Stimulated activated CD8-positive, alpha-beta memory T cell treated with anti-CD3 and anti-CD28 coated beads, Interleukin-4, amount 100 ng/mL, for 4 hours (primary cell): ENCODE measurements at places on chromosomes 7 and 10.

DNA sequence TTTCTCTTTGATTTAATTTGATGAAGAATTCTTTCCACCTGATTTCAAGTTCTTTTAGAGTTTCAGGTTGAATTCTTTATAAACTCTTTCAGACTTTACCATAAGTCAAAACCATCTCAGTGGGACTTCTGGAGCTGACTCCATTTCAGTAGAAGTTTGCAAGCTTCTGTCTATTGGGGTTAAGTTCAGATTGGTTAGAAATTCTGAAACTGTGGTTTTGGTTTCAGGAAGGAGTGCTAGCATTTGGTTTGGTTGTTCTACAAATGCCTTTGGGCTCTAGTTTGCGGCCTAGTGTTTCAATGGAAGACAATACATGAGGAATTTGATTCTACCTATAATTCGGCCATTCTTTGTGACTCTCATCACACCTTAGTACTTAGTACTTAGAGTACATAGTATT lies 176.8 kb upstream of the RHOBTB1 start:
- no peak for DNase-seq

DNA sequence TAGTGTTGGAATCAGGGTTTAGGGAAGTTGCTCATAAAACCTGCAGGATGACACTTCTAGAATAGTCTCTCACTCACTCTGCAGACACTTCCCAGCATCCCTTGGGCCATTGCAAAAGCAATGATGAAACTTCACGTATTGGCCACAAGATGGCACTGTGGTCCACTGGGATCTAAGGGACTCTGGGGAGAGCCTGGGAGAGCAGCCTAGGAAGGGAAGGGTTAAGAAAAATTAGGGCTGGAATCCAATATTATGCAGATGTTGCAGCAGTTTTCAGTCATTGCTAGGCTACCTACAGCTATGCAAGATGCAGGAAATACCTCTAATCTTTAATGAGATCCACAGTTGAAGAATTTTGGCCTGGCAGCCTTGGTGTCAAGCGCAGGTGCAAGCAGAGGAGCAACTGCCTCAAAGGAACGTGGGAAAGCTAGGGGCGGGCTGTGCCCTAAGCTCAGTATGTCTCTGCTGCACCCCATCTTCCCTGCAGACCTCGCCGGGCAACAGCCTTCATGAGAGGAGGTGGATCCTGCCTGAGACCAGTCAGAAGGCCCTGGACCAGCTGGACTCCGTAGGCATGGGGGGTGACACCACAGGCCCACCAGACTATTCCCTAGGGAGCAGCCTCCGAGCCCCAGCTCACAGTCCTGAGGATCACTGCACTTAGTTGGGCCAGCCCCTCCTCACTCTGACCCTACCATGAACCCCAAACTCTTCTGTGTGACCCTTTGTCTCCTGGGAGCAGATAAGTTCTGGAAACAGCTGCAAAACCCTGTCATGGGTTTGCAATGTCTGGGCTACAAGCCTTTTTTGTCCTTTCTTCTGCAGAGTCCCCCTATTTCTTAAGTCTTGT lies 127.9 kb upstream of the PRSS58 start:
- DNase-seq = no peak

DNA sequence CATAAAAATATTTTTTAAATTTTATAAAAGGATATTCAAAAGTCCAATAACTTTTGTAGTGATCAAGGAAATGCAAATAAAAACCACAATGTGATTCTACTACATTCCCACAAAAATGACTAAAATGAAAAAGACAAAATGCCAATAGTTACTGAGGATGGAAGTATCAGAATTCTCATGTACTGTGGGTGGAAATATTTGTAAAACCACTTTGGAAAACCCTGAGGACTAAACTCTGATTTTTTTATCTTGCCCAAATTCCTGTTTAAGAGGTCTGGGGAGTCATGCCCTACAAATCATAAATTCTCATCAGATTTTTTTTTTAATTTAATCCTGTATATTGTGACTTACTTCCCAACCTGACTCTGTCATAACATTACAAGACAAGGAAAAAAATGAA lies 9.8 kb upstream of the SEMA3D start:
- no peak for DNase-seq

- no peak for DNase-seq
These were observed 20.9 kb downstream of the ANKIB1 start for GRCh38 chr7:92266415-92267241.

DNA sequence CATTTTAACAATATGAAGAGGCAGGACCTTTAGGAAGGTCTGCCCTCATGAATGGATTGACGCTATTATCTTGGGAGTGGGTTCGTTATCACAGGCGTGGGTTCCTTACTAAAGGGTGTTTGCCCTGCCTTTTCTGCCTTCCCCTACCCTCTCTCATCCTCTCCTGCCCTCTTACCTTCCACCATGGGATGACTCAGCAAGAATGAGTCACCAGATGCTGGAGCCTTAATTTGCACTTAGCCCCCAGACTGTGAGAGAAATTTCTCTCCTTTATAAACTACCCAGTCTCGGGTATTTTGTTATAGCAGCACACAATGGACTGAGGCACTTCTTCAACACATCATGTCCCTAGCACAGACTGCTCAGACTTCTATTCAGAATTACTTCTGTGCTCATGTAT lies 31.4 kb upstream of the ZNF32 start:
- DNase-seq = no peak
